ENCODE measurements at places on chromosomes 12 and 14.

DNA sequence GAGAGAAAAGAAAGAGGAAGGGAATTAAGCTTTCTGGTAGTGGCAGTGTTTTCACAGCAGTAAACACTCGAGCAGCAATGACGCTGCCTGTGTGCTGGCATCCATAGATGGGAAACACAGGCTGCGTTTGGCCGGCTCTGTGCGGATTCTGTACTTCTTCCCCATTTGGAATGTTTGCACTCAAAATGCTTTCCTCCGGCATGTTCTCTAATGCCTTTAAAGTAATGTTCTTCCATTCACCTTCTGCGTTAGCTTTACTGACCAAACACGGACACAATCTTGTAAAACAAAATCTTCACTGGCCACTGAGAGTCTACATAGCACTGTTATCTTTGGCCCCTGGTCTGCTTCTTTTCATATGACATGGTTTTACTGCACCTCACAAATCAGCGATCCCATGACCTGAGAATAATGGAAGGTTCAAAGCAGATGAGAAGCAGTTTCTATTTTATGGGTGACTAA, 31.4 kb downstream of the DCP1B start:
- DNase-seq: no peak

GRCh38 chr12:53810950-53811349, 59.2 kb upstream of the CISTR start:
- no peak for DNase-seq

DNA sequence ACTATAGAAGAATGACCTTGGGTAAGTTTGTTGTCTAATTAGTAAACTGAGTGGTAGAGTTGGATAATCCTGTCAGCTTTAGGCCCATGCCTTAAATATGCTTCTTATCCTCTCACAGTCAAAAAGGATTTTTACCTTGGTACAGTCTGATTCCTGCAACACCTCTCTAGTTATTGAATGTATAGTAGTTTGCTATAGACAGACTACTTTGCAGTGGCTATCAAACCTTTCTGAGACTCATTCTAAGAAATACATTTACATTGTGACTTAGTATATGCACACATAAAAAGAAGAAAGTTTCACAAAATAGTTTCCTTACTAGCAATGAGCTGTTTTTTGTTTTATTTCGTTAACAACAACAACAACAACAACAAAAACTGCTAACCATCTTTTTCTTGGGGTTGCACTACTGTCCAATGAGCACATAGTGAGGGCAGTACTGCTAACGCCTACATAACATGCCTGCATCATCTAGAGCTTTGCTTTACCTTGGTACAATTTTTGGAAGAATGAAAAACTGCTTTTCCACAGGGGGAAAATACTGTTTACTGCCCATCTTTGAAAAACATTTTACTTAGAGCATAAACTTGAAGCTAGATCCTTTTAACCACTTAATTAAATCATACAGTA, 28.5 kb downstream of the WNK1 start:
- no peak for DNase-seq

DNA sequence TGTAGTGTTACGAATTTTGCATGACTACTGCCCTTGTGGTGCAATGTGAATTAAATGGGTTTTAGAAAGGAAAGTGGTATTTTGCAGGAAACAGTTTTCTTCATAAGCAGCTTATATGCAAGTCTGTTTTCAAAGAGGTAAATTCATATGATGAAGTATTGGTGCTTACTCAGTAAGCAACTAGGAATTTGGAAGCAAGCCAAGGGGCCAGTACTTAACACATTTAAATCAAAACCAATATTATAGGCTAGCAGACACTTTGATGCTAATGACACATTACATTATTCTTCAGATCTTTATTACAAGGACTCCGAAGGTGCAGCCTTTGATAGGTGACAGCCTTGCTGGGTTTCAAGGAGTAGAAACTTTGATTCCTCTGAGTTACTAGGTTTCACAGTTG, 23.1 kb downstream of the MGAT4C start:
- no peak for DNase-seq

DNA sequence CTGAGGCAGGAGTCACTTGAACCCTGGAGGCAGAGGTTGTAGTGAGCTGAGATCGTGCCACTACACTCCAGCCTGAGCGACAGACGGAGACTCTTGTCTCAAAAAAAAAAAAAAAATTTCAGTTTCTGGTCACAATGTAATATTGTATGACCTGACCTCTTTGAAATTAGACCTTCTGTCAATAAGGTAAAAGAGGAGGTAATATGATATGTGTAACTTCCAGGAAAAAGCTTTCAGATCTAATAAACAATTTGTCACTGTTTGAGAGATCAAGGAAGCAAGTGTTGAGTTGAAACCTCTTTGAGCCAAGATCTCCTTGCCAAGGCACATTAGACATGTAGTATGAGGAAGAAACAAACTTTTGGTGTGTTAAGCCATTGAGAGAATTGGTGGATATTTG, 101.7 kb upstream of the ATF7IP start:
- DNase-seq: no peak

DNA sequence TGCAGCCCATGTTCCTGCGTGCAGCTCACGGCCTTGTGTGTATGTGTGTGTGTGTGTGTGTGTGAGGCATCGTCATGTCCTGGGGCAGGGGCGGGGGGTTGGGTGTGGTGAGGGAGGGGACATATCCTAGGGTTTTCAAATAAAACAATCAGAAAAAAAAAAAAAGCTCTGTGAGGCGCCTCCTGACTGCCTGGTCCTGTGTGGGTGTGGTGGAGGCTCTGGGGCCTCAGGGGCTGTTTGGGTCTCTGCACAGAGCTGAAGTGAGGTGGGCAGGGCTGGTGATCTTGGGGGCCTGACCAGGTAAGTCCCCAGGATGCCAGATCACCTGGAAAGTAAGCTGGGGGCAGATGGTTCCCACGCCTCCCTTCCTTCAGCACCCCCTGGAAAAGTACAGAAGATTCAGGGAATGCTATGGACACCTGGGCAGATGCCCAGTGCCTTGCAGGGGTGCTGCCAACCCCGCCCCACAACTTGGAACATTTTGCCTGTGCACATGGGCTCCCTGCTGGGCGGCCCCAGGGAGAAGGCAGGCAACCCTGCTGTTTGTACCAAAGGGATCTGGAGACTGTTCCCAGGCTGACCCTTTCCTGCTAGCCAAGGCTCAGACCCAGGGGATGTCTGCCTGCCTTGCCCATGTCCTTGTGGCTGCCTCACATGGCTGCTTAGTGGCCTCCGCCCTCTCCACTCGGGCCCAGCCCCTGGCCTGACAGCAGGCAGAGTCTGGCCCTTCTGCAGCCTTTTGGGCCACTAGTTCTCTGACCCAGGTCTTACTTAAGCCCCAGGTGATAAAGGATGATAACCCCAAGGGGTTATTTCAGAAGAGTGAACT, 28.8 kb downstream of the CLSTN3 start:
- no peak for DNase-seq

GRCh38 chr12:51383269-51383905, 7.8 kb downstream of the GALNT6 start:
- DNase-seq: no peak

- DNase-seq: no peak
Measured at GRCh38 chr12:116366456-116366776, 88.9 kb upstream of the MED13L start.

- no peak for DNase-seq
Measured at GRCh38 chr12:112183141-112184021, 58.0 kb downstream of the TRAFD1 start.

DNA sequence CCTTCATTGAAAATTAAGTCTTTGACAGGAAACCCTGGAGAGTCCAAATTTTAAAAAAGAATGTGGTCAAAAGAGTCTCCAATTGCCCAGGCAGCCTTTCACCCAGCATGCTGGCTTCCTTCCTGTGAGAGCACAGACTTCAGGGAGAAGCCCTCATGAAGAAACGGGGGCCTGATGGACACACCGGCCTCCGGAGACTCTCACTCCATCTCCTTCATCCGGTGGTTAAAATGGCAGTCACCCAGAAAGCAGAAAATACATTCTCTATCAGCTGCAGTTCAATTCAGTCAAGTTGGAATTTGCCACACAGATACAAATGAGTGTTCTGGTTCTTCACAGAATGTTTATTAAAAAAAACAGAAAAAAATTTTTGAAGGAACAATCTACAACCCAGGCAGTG, 56.5 kb downstream of the CPM start:
- DNase-seq: no peak

GRCh38 chr12:27319409-27319808, 13.2 kb upstream of the BMAL2 start:
- DNase-seq: no peak

DNA sequence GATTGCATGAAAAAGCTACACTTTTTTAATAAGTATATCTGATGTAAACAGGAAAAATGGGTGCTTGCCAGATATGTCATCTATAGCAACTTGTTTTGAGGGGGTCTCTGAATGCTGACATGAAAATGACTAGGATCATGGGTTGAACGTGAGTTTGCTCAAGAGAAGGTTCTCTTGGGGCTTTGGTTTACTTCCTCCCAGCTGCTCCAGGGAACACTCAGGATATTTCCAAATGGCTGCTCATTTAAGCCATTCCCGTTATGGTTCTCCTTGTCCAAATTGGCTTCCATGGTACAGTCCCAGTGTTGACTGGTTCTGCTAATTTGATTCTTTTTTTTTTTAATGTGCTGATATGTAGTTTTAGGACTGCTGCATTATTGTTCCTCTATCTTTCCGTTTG, 118.3 kb downstream of the ETV6 start:
- no peak for DNase-seq

- no peak for DNase-seq
Measured at GRCh38 chr12:24069532-24070395, 120.3 kb upstream of the SOX5 start.

DNA sequence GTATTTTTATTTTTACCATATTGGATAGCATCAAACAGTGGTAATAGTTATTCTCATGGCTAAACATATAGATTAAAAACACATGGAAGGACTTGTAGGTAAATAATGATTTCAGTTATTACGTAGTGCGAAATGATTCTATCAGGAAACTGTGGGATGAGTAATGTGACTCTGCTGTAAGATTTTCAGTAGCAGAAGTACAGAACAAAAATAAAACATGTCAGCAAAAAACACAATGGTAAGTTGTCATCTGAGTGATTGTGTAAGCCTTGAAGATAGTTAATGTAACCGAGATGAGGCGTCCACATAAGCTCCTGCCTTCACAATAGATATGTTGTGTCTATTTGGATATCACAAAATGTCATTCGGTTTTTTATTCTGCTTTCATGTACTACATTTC, 99.8 kb downstream of the BORCS5 start:
- DNase-seq: no peak

GRCh38 chr12:92030618-92031017, 115.0 kb downstream of the BTG1 start:
- no peak for DNase-seq

- DNase-seq: no peak
Measured at GRCh38 chr12:22539055-22539454, 5.3 kb downstream of the C2CD5 start.

DNA sequence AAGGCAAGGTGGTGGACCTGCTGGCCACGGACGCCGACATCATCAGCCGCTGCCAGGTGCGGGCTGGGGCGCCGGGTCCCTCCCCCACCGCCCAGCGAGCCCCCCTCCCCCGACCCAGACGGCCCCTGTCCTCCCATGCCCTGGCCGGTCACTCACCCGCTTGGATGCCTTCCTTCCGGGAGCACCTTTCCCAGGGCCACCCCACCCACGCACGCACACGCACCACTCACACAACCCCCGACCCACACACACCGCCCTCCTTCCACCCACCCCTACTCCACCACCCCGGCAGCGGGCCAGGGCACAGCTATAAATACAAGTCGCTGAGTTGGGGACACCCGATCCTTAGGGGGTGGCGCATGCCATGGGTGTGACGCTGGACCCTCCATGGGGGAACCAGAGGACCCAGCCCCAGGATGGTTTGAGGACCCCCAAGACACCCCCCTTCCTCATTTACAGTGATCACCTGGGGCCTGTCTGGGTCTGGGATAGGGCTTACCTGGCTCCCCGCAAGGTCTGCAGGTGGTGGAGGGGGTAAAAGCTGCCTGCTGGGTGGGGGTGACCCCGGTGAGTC, 465 bp downstream of the ADSS1 start:
- no peak for DNase-seq

DNA sequence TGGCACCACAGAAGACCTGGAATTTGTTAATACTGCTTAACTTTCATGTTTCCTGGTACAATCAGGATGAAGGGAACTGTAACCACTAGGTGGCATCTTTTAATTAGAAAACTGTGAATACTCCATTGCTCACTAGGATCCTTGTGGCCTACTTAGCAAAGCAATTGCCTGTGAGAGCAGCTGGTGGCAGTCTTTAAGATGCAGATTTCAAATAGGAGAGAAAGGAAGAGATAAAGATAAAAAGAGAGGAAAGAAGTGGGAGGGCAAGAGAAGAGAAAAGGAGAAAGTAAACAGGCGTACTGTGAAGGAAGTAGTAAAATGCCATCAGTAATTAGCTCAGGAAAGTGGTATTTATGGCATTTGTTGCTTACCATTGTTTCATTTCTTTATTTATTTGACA, 114.5 kb downstream of the RAD51B start:
- DNase-seq: no peak

DNA sequence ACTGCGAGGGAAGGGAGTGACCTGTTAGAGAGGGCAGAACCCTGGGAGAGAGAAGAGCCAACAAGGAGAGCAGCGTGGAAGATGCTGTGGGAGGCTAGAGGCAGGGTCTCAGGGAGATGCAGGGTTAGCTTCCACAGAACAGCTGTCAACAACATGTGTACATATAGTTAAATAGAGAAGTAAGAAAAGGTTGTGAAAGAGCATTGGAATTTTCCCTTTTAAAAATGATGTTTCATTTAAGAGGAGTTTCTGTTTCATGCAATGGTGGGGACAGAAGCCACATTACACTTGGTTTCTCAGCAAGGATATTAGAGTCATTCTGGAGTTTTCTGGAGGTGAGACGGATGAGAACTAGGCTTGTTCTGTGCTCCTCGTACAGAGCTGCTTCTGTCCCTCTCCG, 23.8 kb upstream of the TBC1D30 start:
- no peak for DNase-seq

GRCh38 chr12:124423761-124424515, 129.0 kb downstream of the RFLNA start:
- DNase-seq: no peak

DNA sequence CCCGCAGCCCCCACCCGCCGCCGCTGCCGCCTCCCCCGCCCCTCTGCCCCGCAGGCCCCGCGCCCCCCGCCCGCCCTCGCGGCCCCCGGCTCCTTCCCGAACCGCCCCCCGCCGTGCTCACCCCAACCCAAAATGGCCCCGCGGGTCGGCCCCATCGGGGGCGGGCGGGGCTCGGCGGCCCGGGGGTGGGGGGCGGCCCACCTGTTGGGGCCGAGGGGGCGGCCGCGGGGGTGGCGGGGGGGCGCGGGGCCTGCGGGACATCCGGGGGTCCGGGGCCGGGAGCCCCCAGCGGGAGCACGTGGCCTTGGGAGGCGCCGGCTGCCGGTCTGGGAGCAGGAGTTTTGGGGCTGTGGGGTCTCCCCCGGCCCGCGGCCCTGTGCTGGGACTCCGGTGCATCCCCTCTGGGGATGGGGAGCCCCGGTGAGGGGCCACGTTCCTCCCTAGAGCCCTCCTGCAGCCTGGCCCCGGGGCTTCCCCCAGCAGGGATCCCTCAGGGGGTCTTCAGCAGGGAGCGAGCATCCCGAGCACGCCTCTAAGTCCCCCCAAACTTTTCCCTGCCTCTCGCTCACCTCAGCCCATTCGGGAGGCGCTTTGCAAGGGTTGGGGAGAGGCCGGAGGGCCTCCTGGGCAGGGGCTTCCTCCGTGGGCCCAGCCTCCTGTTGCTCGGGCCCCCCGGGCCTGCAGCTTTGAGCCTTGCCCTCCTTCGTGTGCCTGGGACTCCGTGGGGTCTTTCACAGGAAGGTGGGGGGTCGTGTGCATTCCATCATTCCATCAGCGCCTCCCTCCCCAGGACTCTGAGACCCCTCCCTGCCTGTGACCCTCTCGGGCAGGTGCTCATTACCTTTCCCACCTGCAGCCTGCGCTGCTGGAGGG, 710 bp downstream of the MTA1 start:
- no peak for DNase-seq
